ENCODE measurements at places on chromosomes 16 and 17. TPM values are rescaled to one million over a fixed set of nuclear protein-coding genes. Genes with fewer than 3 reads are reported as not detected.

The TBC1D26 gene
- total RNA-seq = 0.27 TPM

The SDR42E2 gene
- total RNA-seq = not detected

The TBC1D3G gene
- total RNA-seq = not detected

The FZD2 gene
- 22.9 TPM for total RNA-seq

The TCAP gene
- 2.0 TPM for total RNA-seq

The DHX58 gene
- total RNA-seq = 24.8 TPM

The ATMIN gene
- 27.9 TPM for total RNA-seq

The LPO gene
- total RNA-seq = not detected

The SNX11 gene
- 18.5 TPM for total RNA-seq

The ZNF469 gene
- total RNA-seq = 2.9 TPM

The PGAP3 gene
- total RNA-seq = 16.0 TPM

The EPX gene
- not detected for total RNA-seq

The NPIPA2 gene
- total RNA-seq = 9.8 TPM

The AGRP gene
- total RNA-seq = not detected

The SLC38A7 gene
- total RNA-seq = 15.6 TPM

The SLC16A6 gene
- total RNA-seq = 1.1 TPM

The ALOX12B gene
- not detected for total RNA-seq

The KCNAB3 gene
- total RNA-seq = 1.2 TPM

The KRTAP2-2 gene
- total RNA-seq = not detected

The CCL1 gene
- not detected for total RNA-seq

The CACNA1H gene
- 4.1 TPM for total RNA-seq

The ASPHD1 gene
- total RNA-seq = 5.0 TPM

The KCNH6 gene
- total RNA-seq = not detected

The KRT24 gene
- total RNA-seq = 0.53 TPM

The CNGB1 gene
- total RNA-seq = not detected

The KRTAP4-1 gene
- total RNA-seq = not detected

The FBXW10 gene
- not detected for total RNA-seq

The RANBP10 gene
- total RNA-seq = 21.7 TPM

The SPATA22 gene
- 0.67 TPM for total RNA-seq

The CLEC10A gene
- 14.7 TPM for total RNA-seq

The TNFRSF12A gene
- 13.6 TPM for total RNA-seq

The CHST4 gene
- total RNA-seq = not detected

The SLC16A5 gene
- total RNA-seq = 10.5 TPM

The ABCA8 gene
- 383 TPM for total RNA-seq

The SKA2 gene
- 34.0 TPM for total RNA-seq

Measured in sciatic nerve (tissue), 2 donors.